ENCODE measurements at places on chromosomes 13 and 19.

DNA sequence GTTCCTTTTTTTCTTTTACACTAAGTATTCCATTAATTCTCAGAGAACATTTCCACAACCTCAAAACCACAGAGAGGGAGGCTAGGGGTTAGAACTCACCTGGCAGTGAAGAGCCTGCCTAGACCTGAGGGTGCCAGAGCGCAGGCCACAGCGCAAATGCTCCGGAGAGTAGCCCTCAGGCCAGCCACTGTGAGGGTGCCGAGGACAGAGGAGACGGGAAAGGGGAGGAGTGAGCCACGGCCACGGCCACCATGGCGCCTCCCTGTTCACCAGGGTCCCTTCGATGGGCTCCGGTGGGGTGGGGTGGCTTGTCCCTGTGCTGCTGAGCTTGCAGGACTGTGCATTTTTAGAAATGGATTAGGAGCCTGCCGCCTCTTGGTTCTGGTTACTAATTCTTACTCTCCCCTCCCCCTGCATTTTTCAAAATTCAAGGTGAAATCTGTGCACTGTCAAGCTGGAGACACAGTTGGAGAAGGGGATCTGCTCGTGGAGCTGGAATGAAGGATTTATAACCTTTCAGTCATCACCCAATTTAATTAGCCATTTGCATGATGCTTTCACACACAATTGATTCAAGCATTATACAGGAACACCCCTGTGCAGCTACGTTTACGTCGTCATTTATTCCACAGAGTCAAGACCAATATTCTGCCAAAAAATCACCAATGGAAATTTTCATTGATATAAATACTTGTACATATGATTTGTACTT, 58.8 kb downstream of the GGACT start:
- no peak for DNase-seq

DNA sequence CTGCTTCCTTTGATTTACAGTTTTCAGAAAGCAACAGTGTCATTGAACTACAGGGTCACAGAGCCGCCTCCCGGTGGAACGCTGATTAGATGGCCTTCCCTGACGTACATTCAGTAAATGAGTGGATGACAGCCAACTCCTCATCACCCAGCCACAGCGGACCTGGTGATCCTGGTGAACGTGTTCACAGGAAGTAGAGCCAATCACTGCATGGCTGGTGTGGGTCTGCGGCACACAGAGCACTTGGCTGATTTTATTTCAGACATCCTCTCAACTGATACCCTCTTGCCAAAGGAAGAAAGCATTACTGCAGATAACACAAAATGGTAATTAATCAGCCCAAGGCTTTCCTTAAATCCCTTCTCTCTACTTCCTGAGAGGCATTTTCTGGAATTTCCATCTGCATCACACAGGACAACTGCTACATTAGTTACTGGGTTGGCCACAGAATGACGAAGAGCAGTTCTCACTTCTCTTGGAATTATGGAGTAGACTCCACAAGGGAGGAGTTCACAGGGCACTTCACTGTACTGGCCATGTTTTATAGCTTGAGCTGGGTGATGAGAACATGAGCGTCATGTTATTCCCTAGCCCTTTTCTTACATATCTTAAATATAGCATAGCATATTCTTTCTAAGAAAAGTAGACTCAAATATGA, 84.0 kb upstream of the SLC7A1 start:
- DNase-seq, result no peak

- DNase-seq, result no peak
Measured at GRCh38 chr13:97582170-97582569, 148.2 kb downstream of the RAP2A start.

- no peak for DNase-seq
Measured at GRCh38 chr13:59856281-59856810, 307.4 kb downstream of the DIAPH3 start.

- DNase-seq, result peak; percentile 34
Measured at GRCh38 chr19:38375748-38376147, 1.4 kb downstream of the PSMD8 start.

- DNase-seq, result no peak
Measured at GRCh38 chr19:10132905-10133304, 13.2 kb upstream of the EIF3G start.

DNA sequence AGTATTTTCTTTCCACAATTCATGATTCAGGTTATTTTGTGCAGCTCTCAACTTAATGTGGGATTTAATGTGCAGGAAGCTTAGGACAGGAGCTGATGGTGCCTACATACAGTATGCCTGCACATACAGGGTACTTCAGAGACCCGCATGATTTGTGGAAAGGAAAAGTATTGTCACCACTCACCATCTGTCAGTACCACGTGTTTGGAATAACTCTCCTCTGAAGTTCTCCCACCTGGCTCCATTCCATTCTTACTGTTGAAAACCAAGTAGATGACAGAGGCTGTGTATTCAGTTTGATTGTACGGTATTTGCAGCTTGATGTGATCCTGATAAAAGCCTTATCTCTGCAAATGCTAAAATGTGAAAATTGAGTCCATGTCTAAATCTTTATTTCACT, 85.7 kb downstream of the ZAR1L start:
- peak; percentile 54 for DNase-seq

- DNase-seq, result no peak
Measured at GRCh38 chr13:97460853-97461252, 26.9 kb downstream of the RAP2A start.

GRCh38 chr19:11014403-11014911, 53.6 kb downstream of the SMARCA4 start:
- DNase-seq, result no peak

- DNase-seq, result no peak
Measured at GRCh38 chr13:50707628-50708027, 135.9 kb downstream of the DLEU7 start.

DNA sequence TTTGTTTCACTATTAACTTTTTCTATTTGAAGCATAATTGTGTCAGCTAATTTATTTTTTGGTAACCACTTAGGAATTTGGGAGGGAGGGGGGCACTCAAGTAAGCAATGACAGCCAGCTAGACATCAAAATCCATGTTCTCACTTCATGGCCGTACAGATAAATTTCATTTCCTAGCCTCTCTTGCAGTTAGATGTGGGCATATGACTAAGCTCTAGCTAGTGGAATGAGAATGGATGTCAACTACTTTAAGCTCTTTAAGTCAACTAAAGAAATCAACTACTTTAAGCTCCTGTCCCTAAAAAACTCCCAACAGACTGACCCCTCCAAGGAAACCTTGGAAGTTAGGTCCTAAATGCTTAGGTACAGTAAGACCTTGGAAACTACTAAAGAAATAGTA, 92.0 kb downstream of the KCNRG start:
- DNase-seq, result no peak

GRCh38 chr13:70960841-70961443, 852.7 kb upstream of the KLHL1 start:
- DNase-seq, result peak; percentile 45

GRCh38 chr13:44576351-44577235, 463 bp upstream of the TSC22D1 start:
- DNase-seq, result no peak

DNA sequence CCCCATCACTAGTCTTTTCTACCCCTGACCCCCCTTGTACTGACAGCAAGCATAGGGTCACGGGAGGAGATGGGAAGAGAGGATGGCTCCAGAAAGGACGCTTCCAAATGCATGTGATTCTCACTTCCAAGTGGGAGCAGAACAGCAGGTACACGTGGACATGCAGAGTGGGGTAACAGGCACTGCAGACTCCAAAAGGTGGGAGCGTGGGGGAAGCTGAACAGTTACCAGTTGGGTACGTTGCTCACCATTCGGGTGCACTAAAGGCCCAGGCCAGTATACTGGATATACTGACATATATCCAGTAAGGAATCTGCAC, 2.3 kb upstream of the ETV2 start:
- no peak for DNase-seq
